Activated T-helper 1 cell treated with anti-CD3 and anti-CD28 coated beads, Interleukin-12 subunit alpha, Interleukin-12 subunit beta, Interleukin-2, Interleukin-4 antibody, amounts not matched to agents 30 ng/mL and 10 ng/mL and 1 ng/mL, durations not matched to agents 14 hours and 24 hours and 36 hours (primary cell): ENCODE measurements at places on chromosomes 6 and 20. TPM values are rescaled to one million over a fixed set of nuclear protein-coding genes. Genes with fewer than 3 reads are reported as not detected.

DNA sequence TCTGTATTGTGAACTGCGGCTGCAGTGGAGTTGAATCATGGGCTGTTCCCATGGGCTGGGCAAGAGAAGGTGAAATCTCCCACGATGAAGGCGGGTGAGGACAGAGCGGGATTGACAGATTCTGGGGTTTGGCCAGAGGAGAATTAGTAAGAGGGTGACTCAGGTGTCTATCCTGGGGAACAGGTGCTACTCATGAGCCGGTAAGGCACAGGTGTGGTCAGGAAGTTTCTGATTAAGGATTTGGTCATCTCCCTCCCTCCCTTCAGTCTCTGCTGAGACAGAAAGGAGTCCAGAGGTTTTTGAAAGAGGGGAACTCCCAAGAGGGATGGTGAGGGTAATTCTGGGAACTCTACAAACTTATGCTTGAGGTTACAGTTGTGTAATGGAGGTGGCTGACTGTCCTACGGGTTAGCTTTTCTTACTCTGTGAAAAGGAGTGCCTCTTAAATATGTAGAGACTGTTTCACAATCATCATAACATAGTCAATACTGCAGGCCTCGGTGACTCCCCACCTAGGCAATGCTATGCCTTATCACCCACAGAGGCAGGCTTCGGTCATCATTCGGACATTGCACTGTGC is 31.5 kb downstream of the SERPINB1 start:
- H3K27ac ChIP-seq = no peak overlapping the region
- no peaks in the 10 kb centered on the region for H3K36me3 ChIP-seq
- H3K4me3 ChIP-seq = no peak overlapping the region
- peaks cover 35% of the 10 kb centered on the region for H3K4me1 ChIP-seq

GRCh38 chr6:22779062-22779461 is 209.7 kb downstream of the HDGFL1 start:
- H3K27me3 ChIP-seq = no peaks in the 10 kb centered on the region
- no peak overlapping the region for H3K27ac ChIP-seq
- H3K4me3 ChIP-seq = no peak overlapping the region
- no peaks in the 10 kb centered on the region for H3K36me3 ChIP-seq
- H3K4me1 ChIP-seq = no peaks in the 10 kb centered on the region

DNA sequence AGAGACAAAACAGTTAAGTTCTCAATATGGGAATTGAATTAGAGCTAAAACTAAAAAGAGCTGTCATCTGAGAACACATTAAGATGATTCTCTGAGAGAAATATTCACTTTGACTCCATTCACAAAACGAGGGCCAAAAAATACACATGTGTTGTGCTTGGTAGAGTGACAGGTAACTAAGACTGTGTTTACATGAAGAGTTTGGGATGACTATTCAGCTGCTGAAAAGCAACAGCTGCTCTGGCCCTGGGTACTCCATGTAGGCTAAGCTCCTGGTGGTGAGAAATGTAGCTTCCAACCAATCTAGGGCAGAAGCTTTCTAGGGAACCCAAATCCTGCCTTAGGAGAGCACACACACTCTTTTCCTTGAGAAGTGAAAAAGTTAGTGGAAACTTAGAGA is 184.5 kb downstream of the COL21A1 start:
- no peaks in the 10 kb centered on the region for H3K36me3 ChIP-seq
- no peak for DNase-seq
- no peak overlapping the region for H3K27ac ChIP-seq

GRCh38 chr6:161743509-161744178 is 469.8 kb upstream of the AGPAT4 start:
- H3K36me3 ChIP-seq = no peaks in the 10 kb centered on the region
- no peaks in the 10 kb centered on the region for H3K4me1 ChIP-seq
- no peak overlapping the region for H3K27ac ChIP-seq

- DNase-seq = no peak
- H3K27ac ChIP-seq = peak overlapping the region; percentile 83
- peaks cover 64% of the 10 kb centered on the region for H3K36me3 ChIP-seq
- H3K4me1 ChIP-seq = peaks cover 56% of the 10 kb centered on the region
These were observed 2.6 kb downstream of the ZNFX1 start for GRCh38 chr20:49275216-49275615.

- no peak overlapping the region for H3K27ac ChIP-seq
- peaks cover 16% of the 10 kb centered on the region for H3K27me3 ChIP-seq
- H3K4me3 ChIP-seq = no peak overlapping the region
- H3K4me1 ChIP-seq = no peaks in the 10 kb centered on the region
These were observed 92.8 kb upstream of the FRMD1 start for GRCh38 chr6:168171673-168172353.

GRCh38 chr20:40563296-40563950 is 125.6 kb downstream of the MAFB start:
- H3K27me3 ChIP-seq = no peaks in the 10 kb centered on the region
- no peak overlapping the region for H3K4me3 ChIP-seq
- H3K36me3 ChIP-seq = no peaks in the 10 kb centered on the region

DNA sequence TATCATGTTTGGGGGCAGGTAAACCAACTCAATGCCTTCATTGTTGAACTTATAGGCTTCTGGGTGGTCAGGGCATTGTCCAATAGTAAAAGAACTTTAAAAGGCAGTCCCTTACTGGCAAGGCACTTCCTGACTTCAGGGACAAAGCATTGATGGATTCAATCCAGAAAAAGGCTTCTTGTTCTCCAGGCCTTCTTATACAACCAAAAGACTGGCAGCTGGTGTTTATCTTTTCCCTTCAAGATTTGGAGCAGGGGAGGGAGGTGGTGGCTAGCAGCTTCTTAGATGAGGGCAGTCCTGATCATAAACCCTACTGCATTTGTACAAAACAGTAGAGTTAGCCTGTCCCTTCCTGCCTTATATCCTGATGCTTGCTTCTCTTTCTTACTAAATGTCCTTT is 57.5 kb downstream of the NCOA3 start:
- peaks cover 38% of the 10 kb centered on the region for H3K4me1 ChIP-seq
- H3K27me3 ChIP-seq = no peaks in the 10 kb centered on the region
- no peak for DNase-seq
- H3K27ac ChIP-seq = no peak overlapping the region

GRCh38 chr6:125793863-125794262 is 3.1 kb downstream of the NCOA7 start:
- no peaks in the 10 kb centered on the region for H3K27me3 ChIP-seq
- H3K36me3 ChIP-seq = peaks cover 19% of the 10 kb centered on the region
- H3K4me1 ChIP-seq = peaks cover 64% of the 10 kb centered on the region
- peak overlapping the region; percentile 72 for H3K4me3 ChIP-seq
- no peak for DNase-seq

GRCh38 chr6:76004202-76004601 is 68.3 kb downstream of the IMPG1 start:
- no peak overlapping the region for H3K27ac ChIP-seq
- no peak overlapping the region for H3K4me3 ChIP-seq
- no peak for DNase-seq
- H3K27me3 ChIP-seq = no peaks in the 10 kb centered on the region
- H3K4me1 ChIP-seq = no peaks in the 10 kb centered on the region

- peaks cover 5% of the 10 kb centered on the region for H3K4me1 ChIP-seq
- no peak overlapping the region for H3K4me3 ChIP-seq
- H3K27ac ChIP-seq = no peak overlapping the region
- H3K36me3 ChIP-seq = peaks cover 21% of the 10 kb centered on the region
- no peaks in the 10 kb centered on the region for H3K27me3 ChIP-seq
- no peak for DNase-seq
These were observed 72.5 kb downstream of the MAN1A1 start for GRCh38 chr6:119277052-119277451.

DNA sequence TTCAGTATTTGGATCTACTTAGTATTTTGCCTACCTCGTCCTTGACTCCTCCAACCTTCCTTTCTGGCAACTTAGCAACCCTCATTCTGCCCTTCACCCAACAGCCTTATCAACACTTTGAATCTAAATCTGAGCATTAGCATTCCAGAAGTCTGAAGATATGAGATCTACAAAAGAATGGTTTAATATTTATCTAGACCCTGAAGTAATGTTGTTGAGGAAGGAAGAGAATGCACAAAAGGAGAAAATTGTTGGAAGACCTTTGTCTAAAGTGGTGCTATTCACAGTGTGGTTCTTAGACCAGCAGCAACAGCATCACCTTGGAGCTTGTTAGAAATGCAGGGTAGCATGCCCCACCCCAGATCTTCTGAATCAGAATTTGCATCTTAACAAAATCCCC is 198.2 kb upstream of the PLCB4 start:
- H3K36me3 ChIP-seq = no peaks in the 10 kb centered on the region
- H3K27me3 ChIP-seq = no peaks in the 10 kb centered on the region
- H3K27ac ChIP-seq = no peak overlapping the region
- no peak overlapping the region for H3K4me3 ChIP-seq

DNA sequence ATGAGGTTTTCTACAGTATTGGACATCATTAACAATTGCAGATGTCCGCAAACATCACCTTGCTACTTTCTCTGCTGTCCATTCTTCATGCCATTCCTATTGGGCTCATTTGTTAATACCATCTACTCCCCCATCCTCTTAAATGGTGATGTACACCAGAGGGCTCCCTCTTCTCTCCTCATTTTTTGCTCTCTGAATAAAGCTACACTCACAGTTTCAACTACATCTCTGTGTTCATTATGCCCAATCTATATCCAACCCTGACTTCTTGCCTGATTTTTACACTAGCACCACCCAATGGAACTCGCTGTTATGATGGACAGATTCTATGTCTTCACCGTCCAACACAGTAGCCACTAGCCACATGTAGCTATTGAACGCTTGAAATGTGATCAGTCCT is 288.1 kb upstream of the ID4 start:
- no peak overlapping the region for H3K27ac ChIP-seq
- no peaks in the 10 kb centered on the region for H3K27me3 ChIP-seq
- no peak for DNase-seq
- no peak overlapping the region for H3K4me3 ChIP-seq

DNA sequence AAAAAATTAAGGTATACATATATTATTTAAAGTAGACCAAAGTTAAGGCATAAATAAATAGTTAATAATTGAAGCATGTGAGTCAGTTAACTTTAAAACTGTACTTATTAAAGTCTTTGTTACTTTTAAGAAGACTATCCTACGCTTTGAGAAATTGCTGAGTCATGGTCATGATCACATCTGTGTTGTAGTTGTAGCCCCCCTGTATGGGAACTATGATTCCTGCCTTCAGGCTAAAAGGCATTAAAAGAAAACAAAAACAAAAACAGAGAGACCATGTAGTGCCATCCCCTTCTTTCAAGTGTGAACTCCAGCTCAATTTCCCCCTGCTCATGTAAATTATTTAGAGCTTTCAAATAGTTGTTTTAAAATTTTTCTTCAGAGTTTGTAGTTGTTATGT is 123.4 kb downstream of the FLRT3 start:
- H3K4me3 ChIP-seq = no peak overlapping the region
- H3K27me3 ChIP-seq = no peaks in the 10 kb centered on the region
- no peaks in the 10 kb centered on the region for H3K36me3 ChIP-seq
- H3K27ac ChIP-seq = no peak overlapping the region
- no peaks in the 10 kb centered on the region for H3K4me1 ChIP-seq

GRCh38 chr6:30712441-30712945 is 4.6 kb downstream of the MDC1 start:
- no peak for DNase-seq
- peak overlapping the region; percentile 59 for H3K27ac ChIP-seq
- peaks cover 63% of the 10 kb centered on the region for H3K4me1 ChIP-seq
- no peaks in the 10 kb centered on the region for H3K27me3 ChIP-seq
- peaks cover 63% of the 10 kb centered on the region for H3K36me3 ChIP-seq

- peaks cover 7% of the 10 kb centered on the region for H3K27me3 ChIP-seq
- H3K36me3 ChIP-seq = no peaks in the 10 kb centered on the region
- no peak overlapping the region for H3K4me3 ChIP-seq
- no peak for DNase-seq
- no peaks in the 10 kb centered on the region for H3K4me1 ChIP-seq
- H3K27ac ChIP-seq = no peak overlapping the region
These were observed 9.3 kb upstream of the SALL4 start for GRCh38 chr20:51811514-51812128.

DNA sequence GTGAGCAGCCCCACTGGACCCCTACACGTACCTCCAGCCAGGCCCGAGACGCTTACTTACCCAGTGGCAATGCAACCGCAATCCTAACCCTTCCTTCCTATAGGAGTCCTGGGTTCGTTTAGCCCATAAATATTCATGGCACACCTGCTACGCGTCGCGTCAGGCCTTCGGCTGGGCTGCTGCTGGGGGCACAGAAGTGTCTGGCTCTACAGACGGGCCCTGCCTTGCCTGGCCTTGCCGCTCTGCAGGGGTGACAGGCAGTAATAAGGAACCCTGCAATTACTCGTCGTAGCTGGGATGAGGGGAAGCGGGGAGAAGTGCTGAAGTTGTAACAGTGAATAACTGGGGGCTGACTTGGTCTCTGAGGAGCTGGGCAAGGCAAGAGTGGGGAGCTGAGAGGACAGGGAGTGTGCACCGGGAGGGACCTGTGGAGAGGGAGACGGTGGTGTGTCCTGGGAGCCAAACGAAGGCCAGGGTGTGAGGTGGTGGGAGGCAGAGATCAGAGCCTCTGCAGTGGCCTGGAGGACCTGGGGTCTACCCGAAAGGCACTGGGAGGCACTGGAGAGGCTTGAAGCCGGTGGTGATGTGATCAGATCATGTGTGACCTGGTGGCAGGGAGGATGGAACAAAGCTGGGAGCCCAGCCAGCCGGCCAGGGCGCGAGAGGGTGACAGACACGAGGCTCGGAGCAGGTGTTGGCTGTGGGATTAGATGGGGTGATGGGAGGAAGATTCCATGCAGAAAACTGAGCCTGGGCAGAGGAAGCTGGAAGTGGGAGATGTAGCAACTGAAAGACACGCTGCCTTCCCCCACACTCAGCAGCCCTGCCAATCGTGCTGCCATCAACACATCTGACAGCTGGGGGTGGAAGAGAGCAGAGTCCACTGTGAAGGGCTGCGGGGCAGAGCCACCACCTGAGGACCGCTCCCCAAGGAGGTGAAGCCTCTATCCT is 36.4 kb downstream of the PSMG4 start:
- no peaks in the 10 kb centered on the region for H3K27me3 ChIP-seq
- no peak overlapping the region for H3K4me3 ChIP-seq
- H3K36me3 ChIP-seq = no peaks in the 10 kb centered on the region
- DNase-seq = no peak
- H3K27ac ChIP-seq = no peak overlapping the region

- peaks cover 6% of the 10 kb centered on the region for H3K36me3 ChIP-seq
- DNase-seq = no peak
- H3K4me1 ChIP-seq = peaks cover 34% of the 10 kb centered on the region
- no peak overlapping the region for H3K27ac ChIP-seq
- no peak overlapping the region for H3K4me3 ChIP-seq
- peaks cover 6% of the 10 kb centered on the region for H3K27me3 ChIP-seq
These were observed 21.1 kb upstream of the EDN1 start for GRCh38 chr6:12269110-12269509.

- no peaks in the 10 kb centered on the region for H3K4me1 ChIP-seq
- no peak overlapping the region for H3K27ac ChIP-seq
- H3K4me3 ChIP-seq = no peak overlapping the region
- DNase-seq = no peak
These were observed 131.7 kb upstream of the PHACTR1 start for GRCh38 chr6:12584631-12585405.

GRCh38 chr6:70629929-70630328 is 37.8 kb upstream of the SMAP1 start:
- H3K27ac ChIP-seq = no peak overlapping the region
- H3K4me1 ChIP-seq = peaks cover 7% of the 10 kb centered on the region
- H3K4me3 ChIP-seq = no peak overlapping the region
- peaks cover 22% of the 10 kb centered on the region for H3K27me3 ChIP-seq

- peaks cover 16% of the 10 kb centered on the region for H3K4me1 ChIP-seq
- DNase-seq = no peak
- H3K36me3 ChIP-seq = peaks cover 25% of the 10 kb centered on the region
- no peak overlapping the region for H3K27ac ChIP-seq
These were observed 18.2 kb downstream of the FBXL4 start for GRCh38 chr6:98929498-98930060.

The GABRR2 gene
- total RNA-seq = 0.88 and 1.0 TPM in 2 replicates

The HTR1B gene
- total RNA-seq = not detected in 2 replicates

The MATN4 gene
- total RNA-seq = 2.0 and 2.1 TPM in 2 replicates

The RAB44 gene
- total RNA-seq = 0.05 and 0.10 TPM in 2 replicates

The GJA1 gene
- total RNA-seq = not detected in 2 replicates

The HLA-B gene
- 3,770 and 3,814 TPM in 2 replicates for total RNA-seq

The FOXQ1 gene
- not detected in 2 replicates for total RNA-seq

The OR12D3 gene
- total RNA-seq = not detected in 2 replicates

The STAU1 gene
- total RNA-seq = 70.7 and 71.1 TPM in 2 replicates

The PRR18 gene
- total RNA-seq = not detected in 2 replicates
